HFFc6 (cell line): ENCODE measurements at places on chromosomes 1 and 21.
A peak's percentile ranks its signal among the peaks of the same experiment; 100 is the strongest.

DNA sequence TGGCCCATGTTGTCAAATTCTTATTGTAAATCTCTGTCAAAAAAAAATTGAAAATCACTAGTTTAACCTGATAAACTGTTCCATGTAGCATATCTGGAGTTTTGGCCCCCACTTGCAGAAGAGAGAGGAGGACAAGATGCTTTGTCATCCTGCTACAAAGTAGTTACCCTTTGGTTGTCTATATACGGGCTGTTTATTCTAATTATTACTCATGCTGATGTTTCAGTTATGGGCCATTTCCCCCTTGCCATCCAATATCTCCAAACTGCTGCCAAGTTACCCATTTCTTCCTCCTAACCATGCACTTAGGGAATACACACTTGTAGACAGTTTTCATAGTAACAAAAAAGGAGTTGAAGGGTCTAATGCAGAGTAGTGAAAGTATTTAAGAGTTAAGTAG is 22.6 kb downstream of the STX12 start:
- no peak for DNase-seq

DNA sequence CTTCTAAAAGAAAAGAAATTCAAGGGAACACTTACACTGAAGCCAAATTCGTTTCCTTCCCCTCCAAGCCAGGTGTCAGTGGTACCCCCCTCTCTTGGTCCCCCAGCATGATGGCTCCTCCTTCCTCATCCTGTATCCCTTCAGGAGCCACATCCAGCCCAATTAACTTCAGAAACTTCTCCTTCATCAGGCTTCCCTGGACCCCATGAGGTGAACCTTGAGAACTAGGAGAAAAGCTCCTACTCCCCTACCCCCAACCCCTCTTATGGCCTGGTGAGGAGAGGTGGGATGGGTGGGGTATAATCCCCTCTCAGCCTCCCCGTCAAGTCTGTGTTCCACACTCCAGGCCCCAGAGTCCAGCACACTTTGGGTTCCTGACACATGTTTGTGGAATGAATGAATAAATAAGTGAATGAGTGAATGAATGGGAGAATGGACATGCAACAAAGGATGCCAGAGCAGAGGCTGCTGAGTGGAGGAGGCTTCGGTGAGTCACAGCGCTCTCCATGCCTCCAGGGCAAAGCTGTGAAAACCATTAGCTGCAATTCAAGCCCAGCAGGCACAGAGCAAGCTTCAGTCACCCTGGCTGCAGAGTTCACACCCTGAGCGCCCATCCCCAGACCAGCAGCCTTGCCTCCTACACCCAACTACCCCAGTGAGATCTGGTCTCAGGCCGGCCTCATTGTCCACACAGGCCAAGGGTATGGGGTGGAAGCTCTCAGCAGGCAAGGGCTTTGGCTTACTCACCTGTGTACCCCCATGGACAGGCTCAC is 43.8 kb downstream of the BATF3 start:
- peak; percentile 93 for DNase-seq

- DNase-seq: no peak
These were observed 23.1 kb downstream of the SNAP47 start for GRCh38 chr1:227758366-227758765.

- DNase-seq: no peak
These were observed 228.9 kb downstream of the KIF26B start for GRCh38 chr1:245383396-245384330.

- no peak for DNase-seq
These were observed 67.9 kb upstream of the L1TD1 start for GRCh38 chr1:62126579-62127290.
